ENCODE measurements at places on chromosomes 16 and 17.

DNA sequence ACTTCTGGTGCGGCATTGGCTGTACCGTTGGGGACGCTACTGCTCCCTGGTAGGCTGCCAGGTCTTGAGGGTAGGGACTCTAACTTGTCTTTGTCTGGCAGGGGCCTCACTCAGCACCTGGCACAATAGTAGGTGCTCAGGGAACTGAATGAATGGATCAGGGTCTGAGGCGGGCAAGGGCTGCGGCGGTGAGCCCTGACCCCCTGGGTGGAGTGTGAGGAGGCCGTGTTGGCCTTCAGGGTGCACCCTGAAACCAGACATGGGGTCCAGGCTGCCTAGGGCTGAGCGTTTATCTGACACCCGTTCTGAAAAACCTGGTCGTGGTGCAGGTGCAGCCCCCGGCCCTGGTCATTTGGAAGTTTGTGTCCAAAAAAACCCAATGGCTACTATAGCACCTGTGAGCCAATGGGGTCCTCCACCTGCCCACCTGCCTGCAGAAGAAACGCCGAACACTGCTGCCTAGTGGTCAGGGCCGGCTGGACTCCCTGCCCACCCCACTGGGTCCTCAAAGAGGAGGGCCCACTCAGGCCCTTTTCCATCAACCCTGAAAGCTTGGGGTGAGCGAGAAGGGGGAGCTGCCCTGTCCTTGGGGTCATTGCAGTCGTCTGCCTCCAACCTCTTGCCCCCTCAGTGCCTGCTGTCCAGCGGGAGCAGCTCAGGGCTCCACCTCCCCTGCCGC, 4.9 kb upstream of the ATP6V0C start:
- no peak for DNase-seq

DNA sequence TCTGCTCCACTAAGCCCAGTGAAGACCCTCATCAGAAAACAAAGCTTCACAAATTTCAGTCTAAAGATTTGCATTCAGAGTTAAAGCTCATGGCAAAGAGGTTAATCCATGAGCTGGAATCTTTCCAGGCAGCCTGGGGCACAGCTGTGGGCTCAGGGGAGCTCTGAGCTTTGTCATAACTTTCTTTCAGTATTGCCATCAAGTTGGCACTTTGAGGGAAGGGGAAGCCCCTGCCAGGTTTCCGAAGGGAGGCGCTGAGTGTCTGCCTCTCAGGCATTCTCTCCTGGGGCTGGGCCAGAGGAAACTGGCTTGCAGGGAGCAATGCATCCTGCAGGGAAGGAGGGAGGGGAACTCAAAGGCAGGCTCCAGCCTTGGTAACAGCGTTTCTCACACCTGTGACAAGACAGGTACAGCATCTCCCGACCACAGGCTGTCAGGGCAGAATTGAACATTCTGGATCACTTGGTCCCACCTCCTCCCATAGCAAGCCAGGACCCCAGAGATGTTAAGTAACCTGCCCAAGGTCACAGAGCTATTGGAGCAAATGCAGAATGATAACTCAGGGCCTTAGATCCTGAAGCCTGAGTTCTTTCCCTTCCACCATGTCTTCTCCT, 3.9 kb downstream of the LPO start:
- no peak for DNase-seq

GRCh38 chr17:30000755-30001257, 59.4 kb downstream of the EFCAB5 start:
- no peak for DNase-seq

DNA sequence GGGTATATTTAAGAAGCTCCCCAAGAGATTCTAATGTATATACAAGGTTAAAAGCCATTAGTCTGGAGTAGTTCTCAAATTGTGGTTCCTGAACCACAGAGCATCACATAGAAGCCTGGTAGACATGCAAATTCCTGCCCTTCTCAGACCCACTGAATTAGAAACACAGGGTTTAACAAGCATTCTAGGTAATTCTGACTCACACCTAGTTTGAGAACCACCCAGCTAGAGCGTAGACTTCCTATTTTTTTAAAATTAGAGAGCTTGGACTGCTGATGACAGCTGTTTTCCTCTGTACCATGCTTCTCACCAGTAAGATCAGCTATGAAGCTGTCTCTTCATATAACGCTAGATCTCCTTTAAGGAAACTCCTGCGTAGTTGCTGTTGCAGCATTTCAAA, 50.6 kb downstream of the HS3ST3B1 start:
- no peak for DNase-seq

GRCh38 chr17:21285164-21286065, 904 bp downstream of the MAP2K3 start:
- no peak for DNase-seq

- DNase-seq, result no peak
These were observed 1.2 kb downstream of the TRIM65 start for GRCh38 chr17:75895370-75896155.

GRCh38 chr17:67511012-67511411, 133.9 kb downstream of the PITPNC1 start:
- DNase-seq, result no peak

DNA sequence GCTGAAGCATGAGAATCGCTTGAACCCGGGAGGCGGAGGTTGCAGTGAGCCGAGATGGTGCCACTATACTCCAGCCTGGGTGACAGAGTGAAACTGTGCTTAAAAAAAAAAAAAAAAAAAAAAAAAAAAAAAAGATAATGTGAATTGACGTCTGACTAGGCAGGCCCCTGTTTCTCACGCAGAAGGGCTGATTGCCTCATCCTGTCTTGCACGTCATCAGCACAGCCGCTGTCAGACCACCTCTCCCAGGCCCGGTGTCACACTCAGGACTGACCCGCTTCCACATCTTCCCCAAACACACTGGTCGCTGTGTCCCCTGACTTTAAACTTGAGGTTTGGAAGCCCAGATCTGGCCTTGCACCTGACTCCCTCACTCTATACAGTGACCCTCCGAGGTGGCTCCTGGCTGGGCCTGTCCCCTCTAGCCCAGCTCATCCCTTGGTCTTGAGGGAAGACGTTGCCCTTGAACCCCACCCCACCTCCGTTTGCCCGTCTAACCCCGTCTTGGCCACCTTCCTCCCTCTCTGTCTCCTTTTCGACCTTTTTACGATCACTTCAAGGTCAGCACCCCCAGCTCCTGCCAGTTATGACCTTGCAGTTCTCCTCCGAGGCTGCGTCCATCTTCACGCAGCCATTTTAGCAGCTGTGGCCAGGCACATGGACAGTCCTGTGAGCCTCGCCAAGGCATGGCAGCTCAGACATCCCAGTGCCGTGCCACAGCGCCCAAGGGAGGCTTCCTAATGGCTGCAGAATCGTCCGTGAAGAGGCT, 149.9 kb upstream of the PLCG2 start:
- no peak for DNase-seq

DNA sequence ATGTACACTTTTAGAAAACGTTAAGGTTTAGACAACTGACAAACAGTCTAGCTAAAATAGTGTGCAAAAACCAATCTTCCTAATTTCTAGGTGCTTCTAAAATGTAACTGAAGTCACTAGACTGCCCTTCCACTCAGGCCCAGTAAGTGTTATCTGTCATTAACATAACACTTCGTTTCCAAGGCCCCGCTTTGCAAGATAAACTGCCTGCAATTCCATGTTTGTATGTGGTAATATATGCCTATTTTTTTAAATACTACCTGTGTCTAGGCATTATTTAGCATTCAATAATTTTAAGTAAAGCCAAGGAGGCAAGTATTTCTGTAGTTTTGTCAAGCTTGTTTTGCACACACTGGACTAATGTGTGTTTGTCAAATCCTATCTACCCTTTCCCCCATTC, 3.2 kb downstream of the USP32 start:
- no peak for DNase-seq

GRCh38 chr16:10552998-10553491, 27.4 kb downstream of the EMP2 start:
- peak; percentile 24 for DNase-seq

GRCh38 chr17:74369221-74369620, 1.9 kb downstream of the GPR142 start:
- DNase-seq, result peak; percentile 4

- DNase-seq, result no peak
These were observed 1.9 kb downstream of the OR1F1 start for GRCh38 chr16:3189869-3190268.

GRCh38 chr17:74217037-74217730, 3.8 kb downstream of the TTYH2 start:
- no peak for DNase-seq

DNA sequence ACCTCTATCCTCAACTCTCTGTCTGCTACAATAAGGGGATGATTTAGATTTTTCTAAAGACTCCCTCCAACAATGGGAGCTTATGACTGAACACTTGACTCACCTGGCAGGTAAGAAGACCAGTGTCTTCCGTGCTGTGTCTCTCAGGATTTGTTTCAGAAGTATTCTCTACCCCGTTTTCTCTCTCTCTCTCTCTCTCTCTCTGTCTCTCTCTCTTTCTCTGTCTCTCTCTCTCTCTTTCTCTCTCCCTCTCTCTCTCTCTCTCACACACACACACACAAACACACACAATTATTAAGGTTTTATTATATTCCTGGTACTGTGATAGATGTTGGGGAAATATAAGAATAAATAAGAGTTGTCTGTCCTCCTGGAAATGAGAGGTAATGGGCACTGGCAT, 263.9 kb downstream of the TOX3 start:
- DNase-seq, result no peak

DNA sequence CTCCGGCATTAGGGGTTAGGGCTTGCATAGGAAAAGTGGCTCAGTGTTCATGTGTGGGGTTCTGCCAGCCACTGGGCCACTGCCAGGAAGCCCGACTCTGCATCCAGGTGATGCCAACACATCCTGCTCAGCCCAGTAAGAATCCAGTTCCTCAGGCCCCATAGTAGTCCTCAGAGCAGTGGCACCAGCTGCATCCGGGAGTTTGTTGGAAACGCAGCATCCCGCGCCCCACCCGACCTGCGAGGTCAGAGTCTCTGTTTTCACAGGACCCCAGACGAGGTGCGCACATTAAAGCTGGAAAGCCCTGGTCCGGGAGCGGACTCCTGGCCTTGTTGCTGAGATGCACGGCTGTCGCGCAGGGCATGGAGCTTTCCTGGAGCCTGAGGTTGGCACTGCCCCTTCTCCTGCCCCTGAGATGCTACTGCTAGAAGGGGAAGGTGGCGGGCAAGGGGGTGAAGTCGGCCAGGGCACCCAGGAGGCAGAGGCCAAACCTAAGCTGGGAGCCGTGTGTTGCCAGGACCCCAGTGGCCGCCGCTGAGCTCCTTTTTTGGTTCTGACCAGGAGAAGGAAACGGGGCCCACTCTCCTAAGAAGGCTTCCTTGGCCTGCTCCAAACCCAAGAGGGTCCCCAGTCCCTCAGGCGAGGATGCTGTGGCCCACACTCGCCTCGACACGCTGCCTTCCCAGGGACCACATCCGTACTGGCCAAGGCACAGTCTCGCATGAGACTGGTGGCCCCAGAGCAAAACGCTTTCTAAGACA, 44.4 kb downstream of the NOS2 start:
- DNase-seq, result no peak

GRCh38 chr16:16045296-16045695, 95.9 kb downstream of the ABCC1 start:
- no peak for DNase-seq

- DNase-seq, result no peak
These were observed 65.0 kb downstream of the CRISPLD2 start for GRCh38 chr16:84884596-84885341.

- DNase-seq, result no peak
These were observed 35.8 kb downstream of the TEKT5 start for GRCh38 chr16:10658943-10659342.

DNA sequence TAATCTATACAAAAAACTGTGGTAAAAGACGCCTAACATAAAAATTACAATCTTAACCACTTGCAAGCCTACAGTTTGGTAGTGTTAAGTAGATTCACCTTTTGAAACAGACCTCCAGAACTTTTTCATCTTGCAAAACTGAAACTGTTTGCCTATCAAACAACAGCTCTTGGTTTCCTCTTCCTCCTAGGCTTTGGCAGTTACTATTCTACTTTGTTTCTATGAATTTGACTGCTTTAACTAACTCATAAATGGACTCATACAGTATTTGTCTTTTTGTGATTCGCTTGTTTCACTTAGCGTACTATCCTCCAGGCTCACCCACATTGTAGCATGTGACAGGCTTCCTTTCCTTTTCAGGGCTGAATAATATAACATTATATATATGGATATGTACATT, 97.0 kb downstream of the PRKCA start:
- DNase-seq, result no peak

GRCh38 chr16:50981951-50982350, 169.1 kb downstream of the SALL1 start:
- DNase-seq, result no peak

DNA sequence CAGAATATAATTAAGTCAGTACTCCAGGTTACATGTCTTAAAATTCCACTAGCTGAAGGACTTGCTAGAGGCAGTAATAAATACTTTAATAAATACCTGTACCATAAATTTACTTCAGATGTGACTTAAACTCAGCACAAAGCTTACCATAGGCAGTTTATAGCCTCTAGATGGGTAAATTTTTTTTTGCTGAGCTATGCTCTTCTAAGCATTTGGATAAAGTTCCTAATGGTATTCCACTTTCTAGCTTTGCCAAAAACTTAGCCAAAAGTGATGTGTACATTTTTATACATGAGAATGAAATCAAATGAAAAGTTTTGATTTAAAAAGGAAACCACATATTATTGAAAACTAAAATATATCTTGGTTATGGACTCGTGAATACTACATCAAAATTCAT, 63.7 kb upstream of the DHX40 start:
- DNase-seq, result no peak

GRCh38 chr17:21042458-21043295, at the start of gene USP22:
USP22 (minus strand) TSS chr17:21043011; CDS start chr17:21042835, 176 bp downstream.
- DNase-seq, result peak; percentile 91
